ENCODE measurements at places on chromosomes 12 and 14.
A peak's percentile ranks its signal among the peaks of the same experiment; 100 is the strongest.

GRCh38 chr12:94033784-94034183, 114.6 kb upstream of the PLXNC1 start:
- DNase-seq: no peak

- no peak for DNase-seq
Observed at GRCh38 chr14:24817212-24818057, 183.4 kb upstream of the GZMB start.

DNA sequence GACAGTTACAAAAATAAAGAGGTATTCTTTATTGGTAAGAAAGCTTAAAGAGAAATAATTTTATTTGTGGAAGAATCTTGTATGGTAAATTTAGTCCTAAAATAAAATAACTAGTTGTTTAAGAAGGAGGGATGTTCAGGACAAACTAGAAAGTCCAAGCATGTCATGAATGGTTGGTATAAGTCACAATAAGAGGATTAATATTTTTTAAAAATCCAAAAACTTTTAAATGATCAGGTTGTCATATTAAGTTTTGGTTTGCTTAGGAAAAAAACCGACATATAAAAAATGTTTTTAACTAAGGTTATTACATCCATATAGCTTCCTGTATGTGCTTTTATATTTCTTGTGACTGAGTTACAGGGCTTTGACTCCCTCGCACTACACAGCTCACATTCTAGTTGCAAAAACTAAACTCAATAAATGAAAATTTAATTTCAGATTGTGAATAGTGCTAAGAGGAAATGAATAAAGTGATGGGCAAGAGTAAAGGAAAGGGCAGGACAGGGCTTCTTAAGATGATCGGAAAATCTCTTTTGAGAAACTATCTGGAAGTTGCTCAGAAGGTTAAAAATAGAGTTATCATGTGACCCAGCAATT, 80.7 kb upstream of the METAP2 start:
- DNase-seq: peak; percentile 62

DNA sequence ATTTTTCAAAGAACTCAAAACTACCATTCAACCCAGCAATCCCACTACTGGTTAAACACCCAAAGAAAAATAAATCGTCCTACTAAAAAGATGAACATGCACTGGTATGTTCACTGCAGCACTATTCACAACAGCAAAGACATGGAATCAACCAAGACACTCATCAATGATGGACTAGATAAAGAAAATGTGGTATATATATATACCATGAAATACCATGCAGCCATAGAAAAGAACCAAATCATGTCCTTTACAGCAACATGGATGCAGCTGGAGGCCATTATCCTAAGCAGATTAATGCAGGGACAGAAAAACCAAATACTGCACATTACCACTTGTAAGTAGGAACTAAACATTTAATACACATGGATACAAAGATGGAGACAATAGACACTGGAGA, 3.8 kb upstream of the ANO6 start:
- no peak for DNase-seq

GRCh38 chr12:13576935-13577500, 380.5 kb downstream of the EMP1 start:
- DNase-seq: no peak

DNA sequence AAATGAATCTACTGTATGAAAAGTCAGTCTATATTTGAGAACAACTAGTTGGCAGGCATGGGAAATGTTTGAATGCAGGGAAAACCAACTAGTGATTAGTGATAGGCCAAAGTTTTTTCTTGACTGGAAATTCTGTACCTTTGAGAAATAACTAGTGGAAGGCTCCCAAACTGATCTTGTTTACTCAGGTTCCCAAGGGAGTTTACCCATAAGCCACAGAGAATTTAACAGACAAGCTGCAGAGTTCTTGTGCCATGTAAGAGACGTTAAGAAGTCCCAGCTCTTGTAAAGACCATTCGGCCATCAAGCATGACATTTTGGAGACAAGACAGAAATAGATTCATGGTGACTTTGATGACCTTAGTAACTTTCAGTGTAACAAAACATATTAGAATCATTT, 1882.8 kb upstream of the SEL1L start:
- no peak for DNase-seq

- no peak for DNase-seq
Observed at GRCh38 chr12:5259523-5259922, 172.4 kb upstream of the NTF3 start.

- DNase-seq: no peak
Observed at GRCh38 chr14:68551045-68551683, 241.7 kb downstream of the ZFP36L1 start.

DNA sequence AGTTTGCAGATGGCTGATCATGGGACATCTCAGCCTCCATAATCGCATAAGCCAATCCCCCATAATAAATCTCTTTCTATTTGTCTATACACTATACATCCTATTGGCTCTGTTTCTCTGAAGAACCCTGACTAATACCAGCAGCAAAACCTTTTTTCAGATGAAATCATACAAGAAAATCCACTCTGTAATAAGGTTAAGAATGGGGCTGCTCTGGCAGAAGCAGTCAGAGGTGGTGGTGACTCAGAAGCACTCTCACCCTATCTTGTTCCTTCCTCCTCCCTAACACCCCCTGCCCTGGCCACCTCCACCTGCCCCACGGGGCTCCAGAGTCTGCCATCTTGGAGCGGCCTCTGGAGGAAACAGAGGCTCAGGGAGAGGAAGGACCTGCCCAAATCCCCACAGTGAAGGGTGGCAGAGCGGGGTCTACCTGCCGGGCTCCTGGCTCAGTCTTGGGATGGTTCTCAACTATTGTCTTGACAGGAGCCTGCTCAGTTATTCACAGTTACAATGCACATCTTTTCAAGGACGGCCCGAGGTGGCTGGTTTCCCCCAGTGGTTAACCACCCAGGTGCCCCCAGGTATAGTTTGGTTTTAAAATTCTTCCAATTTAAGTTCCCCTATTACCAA, 109.3 kb upstream of the EVL start:
- DNase-seq: no peak

- DNase-seq: no peak
Observed at GRCh38 chr14:80713076-80713850, 228.3 kb downstream of the CEP128 start.

- no peak for DNase-seq
Observed at GRCh38 chr12:43749016-43749415, 9.6 kb downstream of the PUS7L start.

DNA sequence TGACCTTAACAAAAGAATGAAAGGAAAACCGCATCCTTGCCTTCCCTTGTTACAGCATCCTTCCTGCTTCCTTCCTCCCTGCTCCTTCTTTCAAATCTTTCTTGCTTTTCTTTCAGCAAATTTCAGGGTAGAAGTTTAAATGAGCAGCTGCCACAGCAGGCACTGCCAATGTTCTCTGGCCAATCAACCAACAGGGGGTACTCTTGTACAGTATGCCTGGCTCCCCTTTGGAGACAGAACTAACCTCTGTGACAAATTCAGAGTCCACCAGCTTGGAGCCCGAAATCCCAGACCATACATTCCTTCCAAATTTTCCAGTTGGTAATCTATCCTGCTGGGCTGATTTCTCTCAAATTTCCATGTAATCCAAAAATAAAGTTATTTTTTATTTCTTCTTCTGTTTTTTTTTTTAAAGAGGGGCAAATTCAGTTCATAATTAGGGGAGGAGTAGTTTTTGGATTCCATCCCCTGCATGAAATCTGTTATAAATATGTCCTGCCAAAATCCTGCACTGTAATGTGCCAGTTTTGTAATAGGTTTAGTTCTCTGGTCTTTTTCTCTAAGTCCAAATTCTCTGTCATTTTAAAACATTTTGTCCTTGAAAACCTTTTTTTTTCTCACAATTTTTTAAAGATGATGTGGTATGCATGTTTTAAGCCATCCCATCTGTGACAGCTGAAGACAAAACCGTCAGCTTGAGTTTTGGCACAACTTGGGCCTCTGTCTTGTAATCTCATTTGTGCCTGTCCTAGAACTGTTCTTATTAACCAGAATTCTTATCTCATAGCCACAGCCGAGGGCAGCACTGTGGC, 610.0 kb upstream of the LMO3 start:
- DNase-seq: no peak

DNA sequence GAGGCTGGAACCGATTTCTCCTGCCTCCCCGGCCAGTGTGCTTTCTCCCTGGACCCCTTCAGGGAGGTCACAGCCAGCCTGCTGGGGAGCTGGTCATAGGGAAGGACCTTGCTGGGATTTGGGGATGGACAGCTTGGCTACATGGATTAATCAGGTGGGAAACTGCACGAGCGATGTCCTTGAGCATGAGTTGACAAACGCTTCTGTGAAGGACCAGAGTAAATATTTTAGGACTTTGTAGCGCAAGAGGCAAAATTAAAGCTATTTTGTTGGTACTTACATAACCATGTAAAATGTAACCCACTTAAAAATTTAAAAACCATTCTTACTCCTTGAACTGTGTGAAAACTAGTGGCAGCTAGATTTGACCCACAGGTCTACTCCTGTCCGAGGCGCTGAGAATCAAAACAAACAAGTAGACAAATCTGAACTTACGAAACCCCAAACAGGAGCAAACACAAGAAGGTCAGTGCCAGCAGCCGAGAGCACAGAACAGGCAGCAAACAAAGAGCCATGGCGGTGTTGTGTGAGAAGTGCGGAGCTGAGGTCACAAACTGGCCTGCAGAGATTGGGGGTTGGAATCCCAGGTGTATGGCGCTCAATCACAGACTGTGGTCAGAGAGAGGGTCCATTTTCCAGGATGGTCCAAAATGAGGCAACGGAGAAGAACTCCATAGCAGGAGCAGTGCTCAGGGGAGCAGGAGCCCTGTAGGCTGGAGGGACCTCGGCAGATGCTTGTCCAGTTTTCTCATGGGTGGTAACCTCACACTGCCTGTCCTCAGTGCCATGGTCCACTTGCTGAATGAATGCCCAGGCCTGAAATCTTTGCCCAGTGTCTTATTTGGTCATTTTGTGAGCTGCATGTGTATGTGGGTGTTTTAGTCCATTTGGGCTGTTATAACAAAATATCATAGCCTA, 79.2 kb upstream of the CLMN start:
- no peak for DNase-seq

DNA sequence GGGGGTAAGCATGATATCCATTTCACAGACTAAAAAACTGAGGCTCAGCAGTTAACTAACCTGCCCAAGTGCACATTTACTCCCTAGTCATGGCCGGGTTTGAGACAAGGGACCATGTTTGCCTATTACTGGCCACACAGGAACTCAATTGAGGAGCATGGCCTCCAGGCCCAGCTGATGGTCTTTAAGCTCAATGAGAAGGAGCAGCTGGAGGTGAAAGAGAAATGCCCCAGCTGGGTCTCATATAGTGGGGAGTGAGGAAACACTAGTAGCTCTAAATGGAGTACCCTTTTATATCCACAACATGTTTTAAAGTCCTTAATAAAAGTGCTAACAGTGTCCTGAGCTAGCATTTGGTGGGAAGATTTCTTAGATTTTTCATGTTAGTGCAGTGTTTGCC, 1.6 kb downstream of the TDP1 start:
- no peak for DNase-seq

- no peak for DNase-seq
Observed at GRCh38 chr12:112303004-112303403, 79.2 kb downstream of the HECTD4 start.

Measured in Karpas-422 (cell line).